ENCODE measurements at places on chromosomes 13 and 19.
A peak's percentile ranks its signal among the peaks of the same experiment; 100 is the strongest.

- DNase-seq = no peak
Observed at GRCh38 chr13:107545946-107546502, 669.3 kb downstream of the LIG4 start.

GRCh38 chr19:10688545-10689280 lies 12.5 kb upstream of the QTRT1 start:
- no peak for DNase-seq

DNA sequence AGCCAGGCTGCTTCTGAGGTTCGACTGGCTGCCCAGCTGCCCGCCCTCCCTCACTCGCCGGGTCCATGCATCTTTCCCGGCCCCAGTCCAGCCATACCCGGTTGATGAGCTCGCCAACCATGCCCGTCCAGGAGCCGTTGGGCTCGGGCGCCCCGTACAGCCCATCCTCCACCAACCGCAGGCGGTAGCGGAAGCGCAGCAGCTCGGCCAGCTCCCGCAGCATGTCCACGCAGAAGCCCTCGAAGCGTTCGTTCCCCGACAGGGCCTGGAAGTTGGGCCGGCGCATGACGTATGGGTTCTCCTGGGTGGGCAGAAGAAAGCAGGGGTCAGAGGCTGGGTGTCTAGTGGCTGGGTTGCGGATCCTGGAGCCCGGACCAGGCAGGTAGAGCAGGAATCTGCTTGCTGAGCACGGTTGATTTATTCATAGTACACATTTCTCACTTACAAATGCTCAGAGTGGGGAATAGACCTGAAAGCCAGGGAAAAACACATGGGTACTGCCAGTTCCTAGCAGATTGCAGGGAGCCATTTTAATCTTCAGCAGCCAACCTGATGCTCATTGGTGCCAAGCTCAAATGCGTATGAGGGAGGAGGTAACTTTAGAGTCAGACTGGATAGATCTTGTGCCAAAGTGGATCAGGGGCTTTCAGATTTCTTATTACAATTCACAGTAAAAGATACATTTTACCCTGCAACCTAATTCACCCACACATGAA lies 27.4 kb downstream of the GRIK5 start:
- DNase-seq = no peak

DNA sequence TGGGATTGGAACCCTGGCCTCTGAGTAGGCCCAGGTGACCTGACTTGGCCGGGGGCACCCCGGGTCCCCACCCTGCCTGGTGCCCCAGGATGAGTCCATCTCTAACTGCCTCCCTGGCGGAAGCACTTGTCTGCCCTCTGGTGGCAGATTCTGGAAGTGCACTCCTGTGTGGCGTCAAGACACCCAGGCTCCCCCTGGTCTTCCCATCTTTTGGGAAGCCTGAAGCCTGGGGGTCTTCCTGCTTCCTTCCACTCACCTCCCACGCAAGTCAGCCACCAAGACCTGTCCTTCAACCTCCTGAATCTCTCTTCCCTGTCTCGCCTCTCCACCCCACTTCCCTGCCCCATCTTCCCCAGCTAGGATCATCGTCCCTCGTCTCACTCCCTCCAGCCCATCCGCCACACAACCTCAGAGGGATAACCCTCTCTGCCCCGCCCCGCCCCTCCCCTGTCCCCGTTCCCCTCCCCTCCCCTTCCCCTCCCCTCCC lies 7.4 kb downstream of the RABAC1 start:
- DNase-seq = peak; percentile 60

DNA sequence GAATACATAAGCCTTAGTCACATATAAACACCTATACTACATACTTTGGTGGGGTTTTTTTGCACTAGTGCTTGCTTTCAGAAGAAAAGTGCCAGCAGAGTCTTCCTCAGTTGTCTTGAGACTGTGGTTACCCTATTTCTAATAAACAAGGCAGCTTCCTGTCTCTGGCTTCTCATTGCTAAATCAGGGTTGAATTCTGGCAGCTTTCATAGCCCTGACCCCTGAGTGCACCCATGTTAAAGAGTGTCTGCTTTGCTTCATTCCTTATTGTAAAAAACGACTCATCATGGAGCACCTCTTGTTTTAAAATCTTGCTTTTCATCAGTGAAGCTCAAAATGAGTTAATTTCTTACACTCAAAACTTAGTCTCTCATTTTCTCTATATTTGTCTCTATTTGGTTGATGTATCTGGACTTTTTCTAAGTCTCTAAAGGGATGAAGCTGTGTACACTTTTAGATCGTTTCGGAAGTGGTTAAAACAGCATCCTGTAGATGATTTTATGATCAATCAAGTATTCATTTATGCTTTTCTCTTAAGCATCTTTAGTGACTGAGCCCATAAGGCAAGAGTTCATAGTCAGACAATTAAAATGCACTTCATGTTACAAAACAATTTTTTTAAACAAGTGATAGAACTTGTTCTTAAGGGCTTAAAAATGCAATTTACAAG lies 72.1 kb downstream of the KLF12 start:
- DNase-seq = no peak

GRCh38 chr19:40223135-40223822 lies 3.2 kb downstream of the CCNP start:
- DNase-seq = peak; percentile 11

Measured in T-helper 2 cell (primary cell).